ENCODE measurements at places on chromosomes 4 and X.

DNA sequence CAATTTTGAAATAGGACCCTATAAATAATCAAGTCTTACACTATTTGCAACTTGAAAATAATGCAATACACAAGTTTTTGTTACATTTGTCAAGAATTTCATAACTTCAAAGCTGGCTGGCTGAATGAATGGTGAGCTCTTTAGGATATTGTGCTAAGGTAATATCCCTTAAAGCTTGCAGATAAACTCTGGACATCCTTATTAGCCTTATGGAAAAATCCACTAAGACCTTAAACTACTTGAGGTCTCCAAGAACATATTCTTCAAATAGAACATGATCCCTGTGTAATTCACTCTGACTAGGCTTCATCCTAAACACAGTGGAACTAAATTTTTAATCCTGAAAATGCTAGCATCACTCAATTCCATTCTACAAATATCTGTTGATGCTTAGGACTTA is 199.3 kb downstream of the PACRGL start:
- no peak for DNase-seq

DNA sequence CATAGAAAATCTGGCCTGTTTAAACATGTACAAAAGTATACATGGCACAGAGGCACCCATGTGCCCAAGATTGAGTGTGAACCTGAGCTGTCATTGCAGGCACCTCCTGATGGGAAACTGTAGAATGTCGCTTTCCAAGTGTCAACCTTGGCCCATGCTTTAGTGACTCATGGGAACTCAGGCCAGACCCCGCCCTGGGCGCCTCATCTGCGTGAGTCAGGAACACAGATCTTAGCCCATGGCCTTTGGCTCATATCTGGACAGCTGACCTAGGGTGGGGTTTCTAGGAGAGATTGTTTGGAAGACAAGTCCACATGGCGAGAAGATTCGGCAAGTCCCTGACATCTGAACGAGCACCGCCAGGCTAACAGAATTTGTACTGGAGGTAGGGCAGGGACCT is 50.0 kb downstream of the CYTL1 start:
- DNase-seq = peak; percentile 94

- DNase-seq = no peak
These were observed 1.3 kb upstream of the TMEM154 start for GRCh38 chr4:152680988-152681603.

- DNase-seq = no peak
These were observed 21.4 kb downstream of the CT47C1 start for GRCh38 chrX:119093991-119094735.

GRCh38 chrX:20412871-20413486 is 146.3 kb upstream of the RPS6KA3 start:
- no peak for DNase-seq

DNA sequence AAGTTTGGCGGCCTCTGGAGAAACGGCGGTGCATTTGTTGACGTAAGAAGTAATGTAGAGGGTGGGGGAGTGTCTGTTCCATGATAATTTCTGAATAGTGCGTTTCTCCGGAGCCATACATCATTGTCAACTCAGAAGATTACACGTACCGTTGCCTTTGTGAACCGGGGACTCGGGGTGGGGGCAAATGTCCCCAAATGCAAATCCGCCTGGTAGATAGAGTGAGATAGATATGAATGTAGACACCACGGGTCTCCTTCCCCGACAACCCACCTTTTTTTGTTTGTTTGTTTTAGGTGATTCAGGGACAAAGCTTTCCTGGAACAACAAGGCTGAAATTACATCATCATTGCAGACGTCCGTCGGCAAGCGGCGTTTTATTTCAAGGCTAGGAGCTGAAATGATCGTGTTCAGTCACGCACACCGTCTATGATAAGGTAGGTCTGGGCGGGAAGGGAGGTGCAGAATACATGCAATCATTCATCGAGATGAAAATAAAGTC is 96.0 kb upstream of the PPP2R3B start:
- DNase-seq = no peak
